C1 segment of cervical spinal cord (tissue), 14 donors: ENCODE measurements at places on chromosomes 4 and X.

- DNase-seq, result no peak
These were observed 101.7 kb upstream of the MAP3K15 start for GRCh38 chrX:19616959-19617358.

DNA sequence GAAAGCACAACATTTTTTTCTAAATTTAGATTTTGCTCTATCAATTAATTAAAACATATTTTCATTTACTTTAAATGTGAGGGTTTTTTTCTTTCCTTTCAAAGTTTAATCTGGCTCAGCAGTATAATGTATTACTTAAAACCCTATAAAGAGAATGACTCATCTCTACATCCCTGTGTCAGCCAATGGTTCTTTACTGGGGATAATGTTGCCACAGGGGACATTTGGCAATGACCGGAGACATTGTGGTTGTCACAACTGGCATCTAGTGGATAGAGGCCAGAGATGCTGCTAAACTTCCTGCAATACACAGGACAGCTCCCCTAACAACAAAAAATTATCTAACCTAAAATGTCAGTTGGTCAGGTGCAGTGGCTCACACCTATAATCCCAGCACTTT is 53.8 kb downstream of the SYNPO2 start:
- no peak for DNase-seq

DNA sequence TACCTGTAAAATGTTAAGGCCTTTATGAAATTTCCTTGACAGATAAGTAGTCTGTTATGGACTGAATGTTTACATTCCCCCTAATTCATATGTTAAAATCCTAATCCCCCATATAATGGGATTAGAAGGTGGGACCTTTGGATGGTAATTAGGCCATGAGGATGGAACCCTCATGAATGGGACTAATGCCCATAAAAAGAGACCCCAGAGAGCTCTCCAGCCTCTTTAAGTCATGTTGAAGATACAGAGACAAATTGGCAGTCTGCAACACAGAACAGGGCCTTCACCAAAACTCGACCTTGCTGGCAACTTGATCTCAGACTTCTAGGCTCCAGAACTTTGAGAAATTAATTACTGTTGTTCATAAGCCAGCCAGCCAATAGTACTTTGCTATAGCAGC is 1344.5 kb upstream of the PCDH7 start:
- no peak for DNase-seq

GRCh38 chr4:28373191-28373590 is 1512.5 kb downstream of the STIM2 start:
- DNase-seq, result no peak

DNA sequence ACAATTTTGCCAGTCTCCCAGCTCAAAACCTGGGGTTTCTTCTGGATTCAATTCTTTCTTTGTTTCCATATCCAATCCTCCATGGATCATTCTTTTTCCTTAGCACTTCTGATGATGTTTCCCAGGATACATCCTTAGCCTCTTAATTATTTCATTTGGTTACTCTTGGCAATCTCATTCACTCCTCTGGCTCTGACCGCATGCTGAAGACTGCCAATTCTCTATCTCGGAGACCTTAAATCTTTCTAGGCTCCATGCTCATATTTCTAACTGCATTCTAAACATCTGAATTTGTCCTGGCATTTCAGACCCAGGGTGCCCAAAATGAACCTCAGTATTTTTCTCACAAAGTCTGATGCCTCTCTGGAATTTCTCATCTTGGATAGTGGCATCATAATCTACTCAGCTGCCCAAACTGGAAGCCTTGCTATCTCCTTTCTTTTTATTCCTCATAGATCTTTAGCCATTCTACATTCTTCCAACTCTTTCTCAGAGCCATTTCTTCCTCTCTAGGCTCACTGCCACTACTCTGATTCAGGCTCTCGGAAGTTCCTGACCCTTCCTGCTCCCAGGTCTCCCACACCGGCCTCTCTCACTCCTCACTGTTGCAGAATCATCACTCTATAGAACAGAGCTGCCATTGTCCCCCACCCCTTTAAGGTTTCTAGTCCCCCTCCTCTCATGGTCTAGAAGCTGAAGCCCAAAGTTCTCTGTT is 290.2 kb downstream of the CAMK2D start:
- DNase-seq, result no peak

GRCh38 chr4:176383273-176384077 is 63.7 kb downstream of the SPCS3 start:
- no peak for DNase-seq

- DNase-seq, result no peak
These were observed 321.7 kb downstream of the PPP1R2C start for GRCh38 chrX:42456176-42456700.

DNA sequence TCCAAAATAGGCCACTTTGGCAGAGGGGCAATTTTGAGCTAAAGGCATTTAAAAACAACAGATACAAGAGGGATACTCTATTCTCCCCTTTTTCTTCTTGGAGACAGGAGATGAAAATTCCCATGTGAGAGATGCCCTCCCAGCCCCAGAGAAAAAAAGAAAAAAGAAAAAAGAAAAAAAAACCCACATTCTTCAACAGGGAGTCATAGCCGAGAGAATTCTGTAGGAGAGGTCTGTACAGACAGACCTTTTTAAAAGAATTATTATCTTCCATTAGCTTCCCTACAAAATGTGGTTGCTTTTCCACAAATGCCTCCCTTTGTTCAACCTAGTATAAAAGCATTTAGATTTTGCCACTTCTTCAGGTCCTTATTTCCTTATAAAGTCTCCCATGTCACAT is 89.9 kb downstream of the SPCS3 start:
- DNase-seq, result no peak

- no peak for DNase-seq
These were observed 543.4 kb upstream of the DIPK2B start for GRCh38 chrX:45743906-45744625.

DNA sequence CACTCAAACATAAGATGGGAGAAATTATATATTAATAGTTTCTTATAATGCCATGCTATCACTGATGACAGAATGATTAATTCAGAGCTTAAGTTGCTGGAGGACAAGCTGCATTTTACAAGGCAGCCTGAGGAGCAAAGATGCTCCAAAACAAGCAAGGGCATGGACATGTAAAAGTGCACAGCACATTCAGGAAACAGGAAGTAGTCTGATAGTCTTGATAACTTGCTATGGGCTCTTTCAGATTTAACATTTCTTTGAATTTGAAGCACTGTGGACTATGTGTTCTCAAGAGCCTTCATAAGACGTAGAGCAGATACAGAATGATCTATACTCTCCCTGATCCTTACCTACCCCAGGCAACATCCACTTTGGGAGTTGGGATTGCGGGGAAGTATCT is 50.0 kb downstream of the AMMECR1 start:
- no peak for DNase-seq

DNA sequence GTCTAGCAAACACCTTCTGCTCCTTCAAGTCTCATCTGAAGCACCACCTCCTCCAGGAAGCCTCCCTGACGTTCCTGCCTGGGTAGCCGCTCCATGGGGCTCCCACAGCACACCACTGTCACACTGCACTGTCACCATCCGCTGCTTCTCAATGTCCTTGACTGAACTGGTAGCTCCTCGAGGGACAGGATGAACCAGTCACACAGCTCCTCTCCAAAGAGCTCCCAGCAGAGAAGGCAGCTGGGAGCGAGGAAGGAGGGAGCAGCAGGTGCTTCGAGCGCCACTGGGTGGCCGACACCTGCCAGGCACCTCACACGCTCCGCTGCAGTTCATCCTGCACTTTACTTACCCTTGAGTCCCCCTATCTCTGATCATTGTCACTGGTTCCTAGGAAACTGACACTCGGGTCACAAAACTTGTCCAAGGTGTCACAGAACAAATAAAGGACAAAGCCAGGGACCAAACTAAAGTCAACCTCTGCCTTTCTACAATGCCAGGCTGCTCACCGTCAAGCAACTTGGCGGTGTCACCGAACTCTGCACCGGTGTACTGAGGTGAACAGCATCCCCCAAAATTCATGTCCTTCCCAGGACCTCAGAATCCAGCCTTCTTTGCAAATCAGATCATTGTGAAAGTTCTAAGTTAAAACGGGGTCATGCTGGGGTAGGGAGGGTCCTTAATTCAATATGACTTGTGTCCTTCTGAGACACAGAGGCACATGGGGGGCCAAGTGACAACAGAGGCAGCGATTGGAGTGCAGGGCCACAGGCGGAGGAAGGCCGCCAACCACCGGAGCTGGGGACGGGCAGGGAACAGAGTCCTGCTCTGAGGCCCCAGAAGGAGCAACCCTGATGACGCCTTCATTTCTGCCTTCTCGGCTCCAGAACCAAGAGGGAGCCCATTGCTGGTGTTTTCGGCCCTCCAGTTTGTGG is 5.5 kb upstream of the S100P start:
- DNase-seq, result no peak

DNA sequence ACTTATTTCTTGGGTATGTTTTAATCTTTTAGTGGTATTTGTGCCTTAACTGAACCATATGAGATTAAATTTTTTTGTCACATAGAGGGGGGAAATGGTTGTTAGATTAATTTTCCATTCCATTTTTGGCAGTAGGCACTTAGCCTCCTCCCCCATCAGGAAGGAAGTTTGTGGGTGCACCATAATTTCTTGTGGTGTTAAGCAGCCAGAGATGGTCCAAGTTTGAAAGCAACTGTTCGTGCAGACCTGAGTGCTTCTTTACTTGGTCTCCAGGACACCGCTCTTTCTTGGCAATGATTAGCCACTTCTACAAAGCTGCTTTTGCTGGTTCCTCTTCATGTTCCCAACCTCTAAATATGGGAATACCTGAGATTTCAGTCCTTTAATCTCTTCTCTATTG is 92.7 kb upstream of the RPL34 start:
- no peak for DNase-seq
